A549 treated with CORT108297 at 1 μM for 4 hours (cell line): ENCODE measurements at places on chromosomes 7 and 10. TPM values are rescaled to one million over a fixed set of nuclear protein-coding genes. Genes with fewer than 3 reads are reported as not detected.

Gene PVRIG
- not detected in 5 replicates for total RNA-seq

Gene DNAH11
- 0.12 to 0.37 TPM (median 0.15 TPM) in 5 replicates for total RNA-seq

Gene PSD
- total RNA-seq: 0.18 to 0.60 TPM (median 0.46 TPM) in 5 replicates

Gene GIMAP7
- not detected in 5 replicates for total RNA-seq

Gene ZNF92
- 4.3 to 6.2 TPM (median 4.7 TPM) in 5 replicates for total RNA-seq

Gene FEZF1
- total RNA-seq: not detected in 5 replicates

Gene CALML3
- total RNA-seq: 0.02 TPM in 1 of 5 replicates, not detected in the others

Gene BICC1
- 18.0 to 27.3 TPM (median 21.2 TPM) in 5 replicates for total RNA-seq

Gene C10orf67
- total RNA-seq: 0.05 to 0.17 TPM (median 0.06 TPM) in 5 replicates

Gene GIMAP5
- total RNA-seq: 0.14 TPM in 1 of 5 replicates, not detected in the others

Gene TMEM178B
- 1.1 to 1.8 TPM (median 1.4 TPM) in 5 replicates for total RNA-seq

Gene MMD2
- total RNA-seq: not detected in 5 replicates

Gene KCNIP2
- 0.58 to 1.1 TPM (median 0.70 TPM) in 5 replicates for total RNA-seq

Gene ITPRID1
- not detected in 5 replicates for total RNA-seq

Gene SSMEM1
- not detected in 5 replicates for total RNA-seq

Gene CYP51A1
- 39.0 to 56.1 TPM (median 41.1 TPM) in 5 replicates for total RNA-seq

Gene FAM237B
- total RNA-seq: not detected in 5 replicates

Gene VSTM4
- 0.30 to 0.60 TPM (median 0.42 TPM) in 5 replicates for total RNA-seq

Gene ABCB4
- not detected in 5 replicates for total RNA-seq

Gene CYP2C19
- total RNA-seq: not detected in 5 replicates

Gene FOXI2
- total RNA-seq: not detected in 5 replicates

Gene ASB10
- total RNA-seq: not detected in 5 replicates

Gene LEP
- not detected in 5 replicates for total RNA-seq

Gene PNLIPRP3
- 0.03 TPM in 1 of 5 replicates, not detected in the others for total RNA-seq

Gene CRTAC1
- total RNA-seq: 1.2 to 1.9 TPM (median 1.4 TPM) in 5 replicates
